ENCODE measurements at places on chromosomes 13 and 19.

DNA sequence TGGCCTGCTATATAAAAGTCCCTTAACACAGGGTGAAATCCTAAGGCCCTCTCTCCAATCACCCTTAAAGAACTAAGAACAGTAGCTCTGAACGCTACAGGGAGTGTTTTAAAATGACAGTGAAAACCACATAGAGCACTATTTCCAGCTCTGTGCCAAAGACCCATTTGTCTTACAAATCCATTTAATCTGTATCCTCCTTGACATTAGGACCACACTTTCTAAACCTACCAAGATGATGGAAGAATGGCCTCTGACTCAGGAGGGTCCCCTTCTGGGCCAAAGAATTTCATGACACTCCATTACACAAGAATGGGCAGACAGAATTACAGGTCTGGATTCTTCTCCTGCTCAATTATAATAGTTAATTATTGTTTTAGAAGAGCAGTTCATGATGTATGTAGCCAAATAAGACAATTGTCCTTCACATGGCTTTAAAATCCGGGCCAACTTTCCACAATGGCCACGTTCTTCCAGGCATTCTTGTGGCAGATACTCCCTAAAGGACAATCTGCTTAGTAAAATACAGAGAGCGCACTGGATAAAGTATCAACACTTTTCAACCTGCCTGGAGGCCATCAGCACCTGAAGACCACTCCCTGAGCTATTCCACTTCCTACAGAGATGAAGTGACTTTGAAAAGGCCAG, 61.0 kb downstream of the STK24 start:
- H3K4me3 ChIP-seq: peak overlapping the region; percentile 38
- DNase-seq: no peak
- peaks cover 6% of the 10 kb centered on the region for H3K36me3 ChIP-seq

DNA sequence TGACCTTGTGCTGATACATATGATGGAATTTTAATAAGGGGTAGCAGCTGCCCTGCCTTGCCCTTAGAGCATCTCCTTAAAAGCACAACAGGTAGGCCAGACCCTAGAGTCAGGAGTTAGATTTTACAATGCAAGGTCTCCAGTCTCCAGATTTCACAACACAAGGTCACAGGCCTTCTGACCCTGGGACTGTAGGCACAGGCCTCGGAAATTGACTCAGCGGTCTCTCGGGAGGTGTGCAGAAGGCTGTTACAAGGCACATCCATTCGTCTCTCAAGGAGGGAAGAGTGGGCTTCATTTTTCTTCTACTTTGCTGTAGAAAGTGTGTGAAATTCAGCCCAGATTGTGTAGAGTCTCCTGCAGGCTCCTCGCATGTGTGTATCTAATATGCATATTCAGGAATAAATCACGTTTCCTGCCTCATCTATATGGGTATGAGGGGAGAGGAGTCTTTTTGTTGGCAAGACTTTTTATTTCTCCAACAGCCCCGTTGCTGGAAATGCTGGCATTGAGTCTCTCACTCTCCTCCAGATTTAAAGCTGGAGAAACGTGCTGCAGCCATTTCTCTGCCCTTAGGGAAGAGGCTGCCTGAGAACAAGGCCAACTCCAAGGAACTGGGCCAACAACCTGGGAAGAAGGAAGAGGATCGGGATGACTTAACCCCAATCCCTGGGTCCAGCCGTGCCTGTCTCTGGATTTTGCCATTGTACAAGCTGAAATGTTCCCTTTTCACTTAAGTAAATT, 24.5 kb downstream of the UQCRFS1 start:
- no peaks in the 10 kb centered on the region for H3K27me3 ChIP-seq
- no peaks in the 10 kb centered on the region for H3K36me3 ChIP-seq
- no peak overlapping the region for H3K27ac ChIP-seq
- H3K4me1 ChIP-seq: peaks cover 6% of the 10 kb centered on the region
- no peak overlapping the region for H3K4me3 ChIP-seq
- no peak for DNase-seq

GRCh38 chr13:78867655-78868054, 208.7 kb upstream of the OBI1 start:
- peaks cover 5% of the 10 kb centered on the region for H3K27me3 ChIP-seq
- no peak overlapping the region for H3K4me3 ChIP-seq
- H3K36me3 ChIP-seq: no peaks in the 10 kb centered on the region
- no peaks in the 10 kb centered on the region for H3K4me1 ChIP-seq

DNA sequence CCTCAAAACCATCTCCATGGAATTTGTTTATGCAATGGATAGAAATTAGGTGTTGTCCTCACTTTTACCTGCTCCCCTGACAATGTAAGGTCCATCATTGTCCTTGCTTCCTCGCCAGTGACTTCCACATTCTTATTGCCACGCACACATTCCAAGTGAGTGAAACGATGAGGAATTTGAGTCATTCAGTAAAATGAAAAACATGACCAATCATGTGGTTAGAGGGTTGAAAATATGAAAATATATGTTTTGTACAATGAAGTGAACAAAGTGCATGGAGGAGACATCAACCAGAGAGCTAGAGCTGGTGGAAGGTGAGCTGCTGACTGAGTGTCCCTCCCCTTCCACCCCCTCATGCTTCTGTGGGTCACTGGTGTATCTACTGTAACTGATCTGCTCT, 91.7 kb downstream of the ATP8A2 start:
- DNase-seq: no peak
- no peaks in the 10 kb centered on the region for H3K36me3 ChIP-seq
- no peak overlapping the region for H3K27ac ChIP-seq
- H3K4me3 ChIP-seq: no peak overlapping the region

DNA sequence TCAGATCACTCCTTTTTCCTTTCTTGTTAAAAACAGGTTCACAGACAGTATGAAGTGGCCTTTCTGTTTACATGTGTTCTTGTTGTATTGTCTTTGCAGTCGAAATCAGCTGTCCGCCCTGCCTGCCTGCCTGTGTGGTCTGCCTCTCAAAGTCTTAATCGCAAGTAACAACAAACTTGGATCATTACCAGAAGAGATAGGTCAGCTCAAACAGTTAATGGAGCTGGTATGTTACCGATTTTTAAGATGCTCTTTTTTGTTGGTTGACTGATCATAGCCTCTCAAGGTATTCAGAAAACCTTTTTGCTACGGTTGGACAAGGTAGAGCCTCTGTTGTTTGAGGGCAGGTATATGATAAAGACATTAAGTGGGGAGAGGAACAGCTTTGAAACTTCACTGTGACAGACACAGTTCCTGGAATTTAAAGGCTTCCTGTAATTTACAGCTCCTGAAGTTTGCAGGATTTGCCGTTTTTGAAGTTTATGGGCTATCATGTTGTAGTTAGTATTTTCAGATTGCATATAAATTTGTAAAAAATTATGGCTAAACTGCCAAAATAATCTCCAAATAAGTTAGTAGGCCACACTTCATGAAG, 116.1 kb downstream of the LRCH1 start:
- no peaks in the 10 kb centered on the region for H3K27me3 ChIP-seq
- DNase-seq: no peak
- peaks cover 5% of the 10 kb centered on the region for H3K36me3 ChIP-seq
- H3K4me1 ChIP-seq: peaks cover 37% of the 10 kb centered on the region
- peak overlapping the region; percentile 85 for H3K4me3 ChIP-seq

DNA sequence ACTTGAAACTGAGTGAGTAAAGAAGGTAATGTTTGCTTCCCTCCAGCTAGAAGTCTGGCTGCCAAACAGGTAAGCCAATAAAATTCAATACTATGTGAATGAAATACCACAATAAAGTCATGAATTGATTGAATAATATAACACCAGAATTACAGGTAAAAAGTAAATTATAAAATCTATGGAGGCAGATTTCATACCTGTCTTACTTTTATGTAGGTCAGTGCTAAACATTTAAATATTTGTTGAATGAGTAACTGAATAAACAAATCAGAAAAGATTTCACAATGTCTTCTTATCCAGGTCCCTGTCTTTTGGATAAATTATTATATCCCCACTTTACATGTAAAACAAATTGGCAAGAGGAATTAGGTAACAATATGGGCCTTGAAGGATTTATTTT, 62.7 kb downstream of the MICU2 start:
- peaks cover 19% of the 10 kb centered on the region for H3K36me3 ChIP-seq
- peaks cover 30% of the 10 kb centered on the region for H3K4me1 ChIP-seq
- H3K27me3 ChIP-seq: no peaks in the 10 kb centered on the region
- DNase-seq: no peak

GRCh38 chr13:108352599-108352998, 83.1 kb downstream of the TNFSF13B start:
- H3K4me1 ChIP-seq: no peaks in the 10 kb centered on the region
- H3K27me3 ChIP-seq: peaks cover 19% of the 10 kb centered on the region
- no peaks in the 10 kb centered on the region for H3K36me3 ChIP-seq
- H3K27ac ChIP-seq: no peak overlapping the region

DNA sequence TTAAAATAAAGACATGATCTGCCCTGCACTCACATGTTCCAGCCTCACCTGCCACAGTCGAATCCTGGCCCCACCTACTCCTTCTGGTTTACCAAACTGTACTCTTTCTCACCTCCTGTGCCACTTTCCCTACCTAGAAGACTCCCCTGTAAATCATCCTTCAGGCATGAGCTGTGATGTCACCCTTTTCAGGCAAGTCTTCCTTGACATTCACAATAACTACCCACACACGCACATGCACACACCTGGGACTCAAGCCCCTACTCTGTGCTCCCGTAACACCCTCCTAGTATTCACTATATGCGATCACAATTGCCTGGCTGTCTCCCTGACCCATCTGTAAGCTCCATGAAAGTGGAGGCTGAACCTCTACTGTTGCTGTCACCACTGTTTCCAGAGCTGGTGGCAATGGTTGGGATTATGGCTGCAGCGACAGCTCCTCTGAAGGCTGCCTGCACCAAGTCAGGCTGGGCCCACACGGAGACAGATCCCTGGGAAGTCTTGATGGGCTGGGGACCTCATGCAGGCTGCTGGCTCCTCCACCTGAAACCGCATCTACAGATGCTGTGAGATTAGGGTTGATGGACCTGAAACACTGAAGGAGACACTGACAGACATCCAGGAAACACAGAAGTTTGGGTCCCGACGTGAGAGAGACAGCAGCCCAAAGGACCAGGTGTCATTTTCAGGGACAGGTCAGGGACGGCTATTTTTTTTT, 611.1 kb downstream of the UQCRFS1 start:
- no peak overlapping the region for H3K27ac ChIP-seq
- no peaks in the 10 kb centered on the region for H3K27me3 ChIP-seq
- peaks cover 8% of the 10 kb centered on the region for H3K4me1 ChIP-seq

GRCh38 chr19:39017026-39017425, 15.3 kb downstream of the FBXO27 start:
- H3K27me3 ChIP-seq: peaks cover 6% of the 10 kb centered on the region
- H3K4me1 ChIP-seq: no peaks in the 10 kb centered on the region
- H3K27ac ChIP-seq: no peak overlapping the region
- DNase-seq: no peak

DNA sequence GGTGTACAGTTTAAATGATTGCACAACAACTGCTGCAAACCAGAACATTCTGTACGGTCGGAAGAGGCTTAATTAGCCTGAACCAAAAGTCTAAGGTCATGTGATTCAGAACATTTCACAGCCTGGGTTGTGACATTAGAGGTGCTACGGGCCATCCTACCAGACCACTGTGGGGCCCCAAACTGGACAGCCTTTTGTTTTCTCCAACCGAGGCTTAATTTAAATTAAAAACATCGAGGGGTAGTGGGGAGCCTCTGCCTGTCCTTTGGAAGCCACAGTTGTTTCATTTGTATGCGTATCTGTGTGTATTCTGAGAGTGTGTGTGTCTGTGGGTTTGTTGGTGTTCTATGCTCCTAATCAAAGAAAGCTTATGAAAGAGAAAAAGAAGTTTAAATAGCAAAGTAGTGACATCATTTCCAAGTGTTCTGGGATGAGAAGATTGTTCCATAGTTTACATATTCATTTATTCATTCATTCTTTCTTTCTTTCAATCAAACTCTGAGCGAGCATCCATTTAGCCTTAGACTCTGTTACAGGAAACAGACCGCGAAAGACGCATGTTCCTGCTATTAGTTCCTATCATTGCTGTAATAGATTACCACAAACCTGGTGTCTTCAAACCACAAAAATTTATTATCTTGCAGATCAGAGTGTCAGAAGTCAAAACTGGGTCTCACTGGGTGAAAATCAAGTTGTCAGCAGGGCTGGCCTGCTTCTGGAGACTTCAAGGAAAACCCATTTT, 444.8 kb downstream of the FOXO1 start:
- no peaks in the 10 kb centered on the region for H3K36me3 ChIP-seq
- no peak for DNase-seq
- peaks cover 26% of the 10 kb centered on the region for H3K4me1 ChIP-seq
- H3K27ac ChIP-seq: peak overlapping the region; percentile 54

- H3K27ac ChIP-seq: no peak overlapping the region
- H3K36me3 ChIP-seq: no peaks in the 10 kb centered on the region
- H3K4me3 ChIP-seq: no peak overlapping the region
- peaks cover 8% of the 10 kb centered on the region for H3K4me1 ChIP-seq
Observed at GRCh38 chr19:35592226-35592625, 6.3 kb downstream of the PMIS2 start.

DNA sequence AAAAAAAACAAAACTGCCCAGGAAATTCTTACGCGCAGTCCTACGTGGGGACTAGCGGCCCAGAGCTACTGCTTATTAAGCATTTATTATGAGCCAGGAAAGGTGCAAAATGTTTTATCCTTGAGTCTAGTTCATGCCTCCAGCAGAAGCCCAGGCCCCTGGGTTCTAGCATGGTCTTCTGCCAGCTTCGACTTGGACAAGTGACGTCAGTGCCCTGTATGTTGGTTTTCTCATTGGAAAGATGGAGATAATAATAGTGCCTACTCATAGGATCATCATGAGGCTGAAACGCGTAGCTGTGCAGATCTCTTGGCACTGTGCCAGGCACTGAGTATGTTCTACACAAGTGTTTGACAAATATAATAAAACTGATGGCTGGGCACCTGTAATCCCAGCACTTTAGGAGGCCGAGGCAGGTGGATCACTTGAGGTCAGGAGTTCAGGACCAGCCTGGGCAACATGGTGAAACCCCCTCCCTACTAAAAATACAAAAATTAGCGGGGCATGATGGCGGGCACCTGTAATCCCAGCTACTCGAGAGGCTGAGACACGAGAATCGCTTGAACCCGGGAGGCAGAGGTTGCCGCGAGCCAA, 12.4 kb upstream of the SULT2B1 start:
- no peaks in the 10 kb centered on the region for H3K4me1 ChIP-seq
- DNase-seq: no peak
- no peaks in the 10 kb centered on the region for H3K27me3 ChIP-seq
- H3K27ac ChIP-seq: no peak overlapping the region

DNA sequence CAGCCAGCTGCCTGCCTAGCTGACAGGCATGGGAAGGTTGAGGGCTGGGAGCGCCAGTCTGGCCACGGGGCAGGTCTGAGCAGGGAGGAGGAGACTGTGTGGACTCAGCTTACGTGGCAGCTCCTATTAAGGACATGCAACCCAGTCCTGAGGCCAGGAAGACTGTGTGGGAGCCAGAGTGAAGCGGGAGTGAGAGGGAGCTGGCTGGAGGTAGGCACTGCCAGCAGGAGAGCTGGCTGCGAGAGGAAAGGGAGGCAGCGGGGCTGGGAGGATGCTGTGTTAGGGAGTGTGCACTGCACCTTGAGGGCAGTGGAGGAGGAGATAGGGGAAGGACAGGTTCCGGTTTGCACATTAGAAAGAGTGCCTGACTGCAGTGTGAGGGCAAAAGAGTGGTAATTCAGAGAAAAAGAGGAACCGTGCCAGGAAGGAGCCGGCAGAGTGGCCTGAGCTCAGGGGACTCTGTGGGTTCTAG, 99.2 kb downstream of the SLC7A1 start:
- no peaks in the 10 kb centered on the region for H3K36me3 ChIP-seq
- H3K27ac ChIP-seq: no peak overlapping the region
- peaks cover 9% of the 10 kb centered on the region for H3K4me1 ChIP-seq
- H3K27me3 ChIP-seq: peaks cover 15% of the 10 kb centered on the region
- DNase-seq: no peak
- no peak overlapping the region for H3K4me3 ChIP-seq

- no peaks in the 10 kb centered on the region for H3K27me3 ChIP-seq
- DNase-seq: no peak
- H3K27ac ChIP-seq: no peak overlapping the region
- no peaks in the 10 kb centered on the region for H3K36me3 ChIP-seq
- H3K4me3 ChIP-seq: no peak overlapping the region
- no peaks in the 10 kb centered on the region for H3K4me1 ChIP-seq
Observed at GRCh38 chr13:66534561-66534960, 695.6 kb downstream of the PCDH9 start.
